A172 (cell line): ENCODE measurements at places on chromosomes 5 and 9.

GRCh38 chr5:63439537-63439936 is 522.7 kb downstream of the HTR1A start:
- no peak for DNase-seq

DNA sequence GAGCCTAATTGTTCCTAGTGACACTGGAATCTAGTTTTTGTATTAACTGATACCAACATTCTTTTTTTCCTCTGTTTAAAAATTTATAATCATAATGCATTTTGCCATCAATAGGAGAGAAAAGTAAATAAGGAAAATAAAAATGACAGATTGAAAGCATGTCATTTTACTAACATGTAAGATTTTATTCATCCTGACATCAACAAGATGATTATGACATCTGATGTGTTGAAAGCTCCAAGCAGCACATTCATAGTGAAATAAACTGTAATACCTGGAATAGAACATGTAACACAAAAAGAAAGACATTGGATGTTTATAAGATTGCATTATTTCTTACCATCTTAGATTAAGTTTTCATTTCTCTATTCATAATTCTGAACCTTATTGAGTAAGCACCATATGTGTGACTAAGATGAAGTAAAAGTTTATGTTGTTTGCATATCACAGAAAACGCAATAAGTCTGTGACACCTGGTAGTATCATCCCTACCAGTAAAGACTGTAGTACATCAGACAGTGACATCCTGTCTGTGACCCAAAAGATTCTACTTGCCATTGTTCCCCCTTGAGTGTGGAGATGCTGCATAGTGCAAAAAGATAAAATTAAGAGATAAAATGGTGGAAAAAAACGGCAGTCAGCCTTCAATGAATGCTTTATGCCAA is 225.6 kb downstream of the PCSK5 start:
- DNase-seq = no peak

GRCh38 chr5:166431456-166431855 is 1860.0 kb upstream of the WWC1 start:
- DNase-seq = no peak

DNA sequence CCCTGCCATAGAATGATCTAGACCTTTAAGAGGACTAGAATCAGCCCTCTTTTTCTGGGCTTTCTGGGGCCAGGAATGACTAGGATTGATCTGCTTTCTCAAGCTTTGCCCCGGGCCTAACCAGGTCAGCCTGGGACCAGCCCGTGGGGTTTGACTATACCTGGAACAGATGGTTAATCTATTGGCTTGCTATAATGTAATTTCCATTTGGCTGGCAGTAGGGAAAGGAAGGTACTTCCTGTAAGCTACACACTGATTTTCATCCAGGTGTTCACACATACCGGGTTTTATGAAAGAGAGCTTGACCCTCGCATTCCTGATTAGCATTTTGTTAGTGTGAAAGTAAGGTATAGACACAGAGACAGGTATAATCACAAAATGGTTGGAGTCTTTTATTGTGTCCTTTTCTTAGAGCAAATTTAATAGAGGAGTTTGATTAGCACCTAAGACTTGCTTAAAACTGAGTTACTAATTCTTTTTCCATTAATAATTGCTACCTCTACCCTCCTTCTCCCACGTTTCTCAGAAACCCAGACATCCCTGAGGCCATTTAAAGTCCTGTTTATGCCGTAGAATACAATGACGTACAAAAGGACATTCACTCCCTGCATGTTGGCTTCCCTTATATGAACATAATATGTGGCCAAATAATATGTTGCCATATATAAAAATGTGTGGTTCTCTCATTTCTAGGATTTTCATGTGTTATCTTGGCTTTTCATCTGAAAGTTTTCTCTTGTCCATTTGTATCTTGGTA is 17.3 kb downstream of the LNPEP start:
- DNase-seq = no peak

DNA sequence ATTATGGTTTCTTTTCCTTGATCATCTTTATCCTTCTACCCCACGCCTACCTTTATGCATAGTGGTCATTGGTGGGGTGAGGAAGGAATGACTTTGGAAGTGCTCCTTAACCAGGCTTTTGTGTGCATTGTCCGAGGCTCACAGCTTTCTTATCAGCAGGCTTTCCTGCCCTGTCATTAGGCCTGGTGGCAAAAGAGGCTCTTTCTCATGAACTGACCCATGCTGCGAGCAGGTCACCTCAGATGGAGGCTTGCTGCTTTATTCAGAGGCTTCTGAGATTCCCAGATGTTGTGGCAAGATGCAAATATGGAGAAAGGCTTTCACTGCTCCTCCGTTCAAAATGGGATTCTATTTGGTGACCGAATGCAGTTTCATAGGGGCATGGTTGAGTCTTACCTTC is 57.4 kb upstream of the DMRTA1 start:
- no peak for DNase-seq

GRCh38 chr9:8863886-8864544 is 1064.4 kb upstream of the DMAC1 start:
- peak; percentile 38 for DNase-seq

DNA sequence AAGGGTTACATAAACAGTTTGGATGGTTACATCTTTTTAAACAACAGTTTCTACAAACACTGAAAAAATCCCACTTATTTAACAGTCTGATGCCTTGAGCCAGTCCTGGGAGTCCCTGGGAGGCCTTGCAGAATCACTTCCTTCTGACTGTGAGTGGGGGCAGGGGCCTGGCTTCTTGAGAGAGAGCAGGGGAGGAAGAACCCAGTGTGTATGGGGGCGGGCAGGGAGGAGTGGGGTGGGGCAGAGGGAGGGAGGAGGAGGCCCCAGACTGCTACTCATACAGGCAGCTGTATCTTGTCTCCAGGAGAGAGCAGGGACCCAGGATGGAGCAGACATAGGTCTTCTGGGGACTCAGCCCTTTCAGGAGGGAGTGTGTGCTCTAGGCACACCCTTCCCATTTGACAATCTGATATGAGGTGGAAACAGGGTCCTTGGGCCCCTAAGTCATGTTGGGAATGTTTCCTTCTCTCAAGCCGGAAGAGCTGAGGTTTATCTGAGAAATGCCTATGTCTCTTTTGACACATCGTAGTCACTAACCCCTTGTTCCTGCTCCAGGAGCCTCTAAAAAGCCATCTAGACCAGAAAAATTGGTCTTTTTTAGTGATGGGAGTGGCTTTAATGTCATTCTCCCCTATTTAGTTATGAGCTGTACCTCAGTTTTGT is 52.8 kb downstream of the IRF1 start:
- DNase-seq = peak; percentile 69

GRCh38 chr9:126393876-126394275 is 67.2 kb downstream of the MVB12B start:
- no peak for DNase-seq

- DNase-seq = peak; percentile 34
Observed at GRCh38 chr5:134082264-134082992, 32.1 kb upstream of the TCF7 start.

GRCh38 chr5:67377631-67378030 is 181.0 kb upstream of the CD180 start:
- no peak for DNase-seq

DNA sequence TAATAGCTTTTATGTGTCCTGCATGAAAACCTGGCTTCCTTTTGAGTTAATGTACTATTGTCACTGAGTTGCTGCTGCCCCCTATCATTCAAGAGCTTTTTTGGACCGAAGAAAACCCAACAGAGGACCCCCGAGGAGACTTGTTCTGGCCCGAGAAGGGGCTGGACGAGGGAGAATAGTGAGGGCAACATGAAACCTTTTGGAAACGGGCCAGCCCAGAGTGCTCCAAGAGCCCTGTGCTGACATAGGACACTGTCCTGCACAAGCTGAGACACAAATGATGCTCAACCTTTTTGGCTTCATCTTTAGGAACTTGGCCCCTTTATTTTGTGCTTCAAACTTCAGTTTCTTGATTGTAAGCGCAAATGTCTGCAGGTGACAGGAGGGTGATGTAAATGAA is 4.0 kb upstream of the GADD45G start:
- no peak for DNase-seq

- DNase-seq = no peak
Observed at GRCh38 chr5:150615141-150615699, 25.2 kb upstream of the SYNPO start.
